ENCODE measurements at places on chromosomes 11 and 22.
A peak's percentile ranks its signal among the peaks of the same experiment; 100 is the strongest.

GRCh38 chr11:89545691-89546090 lies 54.5 kb upstream of the NOX4 start:
- DNase-seq = no peak

- DNase-seq = no peak
These were observed 20.8 kb downstream of the YPEL1 start for GRCh38 chr22:21714786-21715185.

GRCh38 chr22:41181349-41182241 lies 23.5 kb upstream of the L3MBTL2 start:
- DNase-seq = no peak

- peak; percentile 15 for DNase-seq
These were observed 217.4 kb downstream of the SBF2 start for GRCh38 chr11:10076458-10077141.

GRCh38 chr11:23988381-23989006 lies 508.4 kb upstream of the LUZP2 start:
- DNase-seq = no peak

DNA sequence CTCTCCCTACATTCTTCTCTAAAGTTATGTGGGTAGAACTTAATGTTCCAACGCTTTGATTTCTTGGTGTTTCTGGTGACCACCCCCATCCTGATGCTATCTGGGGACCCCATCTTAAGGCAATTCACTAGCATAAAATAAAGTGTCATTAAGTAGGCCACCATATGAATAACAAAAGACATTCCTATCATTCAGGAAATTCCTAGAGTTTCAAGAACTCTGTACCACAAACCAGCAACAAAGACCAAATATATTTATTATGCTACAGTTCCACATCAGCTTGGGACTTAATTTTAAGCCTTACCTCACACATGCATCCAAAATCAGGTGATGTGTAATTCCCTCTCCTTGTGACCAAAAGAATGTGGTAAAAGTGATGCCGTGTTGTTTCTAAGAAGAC lies 254.6 kb upstream of the LRRC4C start:
- DNase-seq = no peak

DNA sequence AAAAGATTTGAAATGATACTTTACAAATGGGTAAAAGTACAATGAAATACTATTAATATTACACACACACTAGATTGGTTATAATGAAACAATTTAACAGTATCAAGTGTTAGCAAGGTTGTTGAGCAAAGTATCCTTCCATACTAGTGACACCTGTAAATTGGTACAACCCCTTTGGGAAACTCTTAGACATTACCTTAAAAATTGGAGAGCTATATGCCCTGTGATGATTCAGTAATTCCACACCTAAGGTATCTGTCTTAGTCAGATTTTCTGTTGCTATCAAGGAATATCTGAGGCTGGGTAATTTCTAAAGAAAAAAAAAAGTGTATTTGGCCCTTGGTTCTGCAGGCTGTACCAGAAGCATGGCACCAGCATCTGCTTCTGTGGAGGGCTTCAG lies 7.4 kb upstream of the GDPD4 start:
- DNase-seq = no peak

DNA sequence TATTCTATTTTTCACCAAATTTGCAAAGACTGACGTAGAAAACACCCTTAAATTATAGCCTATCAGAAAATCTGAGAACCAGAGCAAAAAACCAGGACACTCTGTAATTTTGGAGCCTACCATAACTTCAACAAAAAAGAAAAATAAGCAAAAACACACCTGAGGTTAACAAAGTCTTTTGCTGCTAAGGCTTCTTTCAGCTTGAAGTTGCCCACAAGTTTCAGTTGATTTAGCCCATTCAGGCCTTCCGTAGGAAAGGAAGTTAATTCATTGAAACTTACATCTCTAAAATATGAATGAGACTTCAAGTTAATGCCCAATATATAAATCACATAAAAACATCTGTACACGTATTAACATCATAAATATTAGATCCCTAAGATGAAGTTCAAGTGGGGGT lies 10.4 kb upstream of the CCDC34 start:
- DNase-seq = no peak

DNA sequence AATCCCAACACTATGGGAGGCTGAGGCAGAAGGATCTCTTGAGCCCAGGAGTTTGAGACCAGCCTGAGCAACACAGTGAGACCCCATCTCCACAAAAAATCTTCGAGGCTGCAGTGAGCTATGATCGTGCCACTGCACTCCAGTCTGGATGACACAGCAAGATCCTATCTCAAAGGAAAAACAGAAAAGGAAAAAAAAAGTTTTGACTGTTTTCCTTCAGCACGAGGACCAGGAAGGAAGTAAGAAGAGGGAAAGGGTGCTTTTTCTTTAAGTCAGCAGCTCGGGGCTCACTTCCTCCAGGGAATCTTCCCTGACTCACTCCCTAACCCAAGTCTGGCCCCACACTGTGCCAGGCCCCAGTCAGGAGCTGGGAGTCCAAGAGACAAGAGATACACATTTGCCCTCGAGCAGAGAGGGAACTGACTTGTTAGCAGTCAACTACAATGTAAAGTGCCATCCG lies 14.2 kb downstream of the ARRB1 start:
- no peak for DNase-seq

GRCh38 chr11:64358907-64359711 lies at the start of gene RPS6KA4:
Gene RPS6KA4, plus strand, starts transcription at chr11:64359162. Its CDS starts 74 bp downstream, at chr11:64359236.
- no peak for DNase-seq

- no peak for DNase-seq
These were observed 74.1 kb downstream of the LRP5 start for GRCh38 chr11:68386331-68386978.

DNA sequence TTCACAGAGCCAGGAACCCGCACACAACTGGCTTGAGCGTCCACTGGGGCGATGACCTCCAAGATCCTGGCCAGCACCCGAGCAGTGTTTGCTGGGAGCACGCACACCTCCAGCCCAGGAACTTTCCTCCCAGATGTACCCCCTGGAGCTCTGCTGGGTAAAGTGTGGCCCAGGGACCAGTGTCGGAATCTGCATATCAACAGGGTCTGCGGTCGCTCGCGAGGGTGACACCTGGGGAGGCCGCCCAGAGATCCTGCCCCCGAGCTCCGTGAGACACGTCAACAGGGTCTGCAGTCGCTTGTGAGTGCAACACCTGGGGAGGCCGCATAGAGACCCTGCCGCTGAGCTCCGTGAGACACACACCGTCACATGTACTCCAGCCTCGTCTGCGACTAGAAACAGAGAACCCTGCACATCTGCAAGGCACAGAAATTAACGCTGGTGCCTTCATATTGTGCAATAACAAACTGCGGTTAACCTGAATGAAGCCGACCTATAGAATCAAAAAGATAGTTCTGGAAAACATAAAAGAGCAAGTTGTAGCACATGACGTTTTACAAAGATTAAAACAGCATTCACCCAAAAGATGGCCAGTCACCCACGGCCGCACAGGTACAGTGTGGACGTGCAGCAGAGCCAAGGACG lies 172.4 kb downstream of the BRD1 start:
- DNase-seq = no peak

GRCh38 chr11:1619449-1619848 lies 2.5 kb downstream of the KRTAP5-4 start:
- DNase-seq = no peak

DNA sequence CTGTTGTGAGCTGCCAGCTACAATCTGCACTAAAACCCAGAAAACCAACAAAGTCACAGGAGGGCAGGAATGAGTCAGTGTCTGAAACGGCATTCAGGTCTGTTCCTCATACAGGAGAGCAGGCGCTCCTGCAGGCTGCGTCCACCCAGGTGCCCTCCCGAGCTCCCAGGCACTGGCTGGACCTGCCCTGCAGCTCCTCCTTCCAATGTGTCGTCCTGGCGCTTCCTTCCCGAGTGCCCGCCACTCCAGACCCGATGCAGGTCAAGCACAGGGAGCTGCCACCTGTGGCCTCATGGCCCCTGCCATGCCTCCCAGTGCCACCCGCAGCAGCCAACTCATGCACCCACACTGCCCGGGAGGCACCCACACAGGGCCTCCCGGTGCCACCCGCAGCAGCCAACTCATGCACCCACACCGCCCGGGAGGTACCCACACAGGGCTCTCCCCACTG lies 12.0 kb downstream of the BRD1 start:
- DNase-seq = no peak

DNA sequence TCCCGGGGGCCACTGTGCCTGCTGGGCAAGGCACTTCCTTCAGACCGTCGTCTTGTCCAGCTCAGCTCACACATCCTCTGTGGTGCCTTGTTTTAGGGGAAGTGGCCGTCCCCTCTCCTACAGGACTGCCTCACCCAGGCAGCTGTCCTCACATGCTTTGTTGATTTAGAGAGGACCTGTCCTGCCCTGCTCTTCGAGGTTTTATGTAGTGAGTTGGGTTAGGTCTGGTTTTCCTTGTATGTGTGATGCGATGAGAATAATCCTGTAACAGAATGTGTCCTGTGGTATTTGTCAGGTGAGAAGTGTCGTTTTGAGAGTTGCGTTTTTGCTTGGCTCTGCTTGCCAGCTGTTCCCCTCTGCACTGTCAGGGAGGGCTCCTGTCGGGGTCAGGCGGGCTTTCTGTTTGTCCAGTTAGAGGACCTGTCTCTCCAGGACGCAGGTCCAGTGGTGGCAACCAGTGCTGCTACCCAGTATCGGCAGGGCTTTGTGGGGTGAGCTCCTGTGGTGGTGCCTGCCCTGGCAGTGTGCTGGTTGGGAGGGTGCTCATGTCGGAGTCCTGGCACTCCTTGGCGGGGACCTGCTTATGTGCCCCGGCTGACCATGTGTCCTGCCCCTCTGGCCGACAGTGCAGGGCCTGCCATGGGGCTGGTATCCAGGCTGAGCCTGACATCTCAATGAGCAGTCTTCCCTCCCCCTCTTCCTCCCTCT lies 41.3 kb downstream of the MUC6 start:
- DNase-seq = no peak

DNA sequence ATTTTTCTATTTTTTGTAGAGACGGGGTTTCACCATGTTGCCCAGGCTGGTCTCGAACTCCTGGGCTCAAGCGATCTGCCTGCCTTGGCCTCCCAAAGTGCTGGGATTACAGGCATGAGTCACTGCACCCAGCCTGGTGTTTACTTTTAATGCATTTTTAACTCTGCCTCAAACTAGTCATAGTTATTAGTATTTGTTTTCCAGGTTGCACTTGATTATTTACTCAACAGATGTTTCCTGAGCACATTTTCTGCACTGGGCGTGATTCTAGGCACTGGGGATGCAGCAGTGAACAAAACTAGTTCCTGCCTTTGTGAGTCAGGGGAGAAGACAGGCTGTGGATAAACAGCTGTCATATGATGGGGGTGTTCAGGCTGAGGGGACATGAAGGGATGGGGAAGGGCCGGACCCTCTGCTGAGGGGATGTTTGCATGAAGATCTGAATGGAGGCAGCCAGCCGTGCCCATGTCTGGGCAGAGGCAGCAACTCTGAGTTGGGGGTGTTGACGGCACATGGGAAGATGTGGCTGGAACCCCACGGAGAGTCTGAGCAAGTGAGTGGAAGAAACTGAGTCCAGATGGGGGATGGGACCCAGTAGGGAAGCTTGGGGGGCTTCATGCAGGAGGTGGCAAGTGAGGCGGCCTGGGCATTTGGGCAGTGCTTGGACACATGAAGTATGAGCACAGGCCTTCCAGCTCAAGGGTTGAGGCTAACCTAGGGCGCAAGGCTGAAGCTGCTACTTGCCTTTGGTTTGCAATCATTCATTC lies 34.4 kb downstream of the MPPED1 start:
- no peak for DNase-seq

DNA sequence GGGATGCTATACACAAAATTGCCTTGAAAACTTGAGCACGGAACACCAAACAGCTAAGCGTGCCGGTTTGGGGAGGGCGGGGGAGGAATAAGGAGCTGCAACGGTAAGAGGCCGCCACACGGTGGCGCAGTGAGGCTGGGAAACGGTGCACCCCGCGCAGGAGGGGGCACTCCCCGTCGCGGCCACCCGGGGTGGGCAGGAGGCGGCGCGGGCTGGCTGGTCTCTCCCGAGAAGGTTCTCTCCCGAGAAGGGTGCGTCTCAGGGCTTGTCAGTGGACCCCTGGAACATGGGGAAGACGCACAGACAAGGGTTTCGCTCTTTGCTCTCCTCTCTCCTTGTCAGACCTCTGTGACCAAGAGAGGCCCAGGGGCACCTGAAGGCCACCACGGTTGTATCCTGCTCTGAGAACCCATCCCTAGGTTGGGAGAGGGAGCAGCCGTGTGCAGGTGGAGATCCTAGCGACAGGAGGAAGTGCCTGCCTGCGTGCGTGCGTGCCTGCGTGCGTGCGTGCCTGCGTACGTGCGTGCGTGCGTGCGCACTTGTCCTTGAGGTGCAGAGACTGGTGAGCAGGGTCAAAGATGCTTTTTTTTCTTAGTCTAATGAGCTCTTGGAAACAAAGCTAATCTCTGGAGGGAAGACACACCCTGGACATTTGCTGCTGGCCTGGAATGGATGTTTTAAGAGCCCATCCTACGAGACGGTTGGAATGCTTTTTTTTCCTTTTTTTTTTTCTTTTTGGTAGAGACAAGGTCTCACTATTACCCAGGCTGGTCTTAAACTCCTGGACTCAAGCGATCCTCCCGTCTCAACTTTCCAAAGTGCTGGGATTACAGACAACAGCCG lies 18.1 kb upstream of the JAM3 start:
- DNase-seq = peak; percentile 53

DNA sequence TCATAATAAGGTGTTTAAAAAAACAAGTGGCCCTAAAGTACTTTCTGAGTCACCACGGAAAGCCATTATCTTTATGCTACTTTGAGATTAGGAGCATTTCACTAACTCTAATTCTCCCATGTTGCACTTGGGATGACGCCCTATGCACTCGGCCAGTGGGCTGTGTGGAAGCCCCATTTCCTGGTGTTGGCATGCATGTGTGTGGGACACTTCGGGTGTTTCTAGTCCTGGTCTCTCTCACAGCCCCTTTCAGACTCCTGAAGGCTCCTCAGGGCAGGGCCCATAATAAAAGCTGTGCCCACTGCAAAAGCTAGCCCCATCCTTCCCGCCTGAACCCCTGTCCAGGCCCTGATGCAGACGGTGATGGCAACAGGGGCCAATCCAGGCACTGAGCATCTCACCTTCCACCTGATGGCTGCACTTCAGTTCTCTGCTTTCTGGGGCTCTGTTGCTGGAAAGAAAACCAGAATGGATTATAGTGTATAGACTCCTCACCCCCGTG lies 14.9 kb upstream of the FXYD2 start:
- DNase-seq = no peak

- DNase-seq = no peak
These were observed 72.7 kb upstream of the CRTAM start for GRCh38 chr11:122765487-122766131.

GRCh38 chr11:61656347-61657077 lies 23.7 kb upstream of the DAGLA start:
- no peak for DNase-seq

GRCh38 chr22:43859621-43860020 lies 2.7 kb downstream of the SULT4A1 start:
- DNase-seq = no peak

DNA sequence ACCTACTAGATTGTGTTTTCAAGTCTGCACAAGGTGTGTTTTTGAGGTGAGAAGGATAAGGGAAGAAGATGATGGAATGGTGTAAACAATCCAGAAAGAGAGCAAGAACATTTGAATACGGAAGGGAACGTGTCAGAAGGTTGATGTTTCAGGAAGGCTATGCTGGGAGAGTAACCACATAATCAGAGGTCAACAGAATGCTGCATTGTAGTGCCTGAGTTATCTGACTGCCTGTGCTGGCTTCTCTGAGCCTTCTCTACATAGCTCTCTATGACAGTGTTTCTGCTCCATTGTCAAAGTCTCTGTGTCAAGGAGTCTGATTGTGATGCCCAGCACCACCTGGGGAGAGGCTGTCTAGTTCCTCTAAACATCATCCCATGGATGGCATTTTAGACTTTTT lies 74.1 kb downstream of the CYB5R2 start:
- DNase-seq = no peak
